ENCODE measurements at places on chromosomes 7 and 10.

GRCh38 chr10:106740-107139, 28.5 kb upstream of the ZMYND11 start:
- no peak for DNase-seq

GRCh38 chr7:155939350-155939749, 127.1 kb upstream of the SHH start:
- DNase-seq = no peak

GRCh38 chr10:33179067-33179466, 155.4 kb downstream of the NRP1 start:
- no peak for DNase-seq

- no peak for DNase-seq
Observed at GRCh38 chr7:2023877-2024566, 208.7 kb downstream of the MAD1L1 start.

DNA sequence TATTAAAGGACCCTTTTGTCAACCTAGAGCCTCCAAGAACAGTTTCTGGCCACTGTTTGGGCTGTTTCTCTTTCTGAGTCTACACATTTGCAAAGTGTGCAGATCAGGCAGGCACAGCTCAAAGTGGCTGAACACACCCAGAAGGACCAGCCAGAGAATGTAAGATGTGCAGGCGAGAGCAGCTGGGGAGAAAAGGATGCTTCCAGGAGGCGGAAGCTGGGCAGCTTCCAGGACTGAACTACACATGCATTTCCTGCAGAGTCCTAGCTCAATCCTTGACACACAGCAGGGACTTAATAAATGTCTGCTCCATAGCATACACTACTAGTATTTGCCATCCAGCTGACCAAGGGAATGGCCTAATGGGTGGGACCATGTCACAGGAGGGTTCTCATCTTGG, 70.9 kb downstream of the CTBP2 start:
- peak; percentile 42 for DNase-seq

- DNase-seq = peak; percentile 24
Observed at GRCh38 chr10:121183236-121183635, 332.1 kb downstream of the WDR11 start.
